CD8-positive, alpha-beta memory T cell (primary cell): ENCODE measurements at places on chromosomes 12 and 14.

GRCh38 chr12:53560351-53560750 is 53.1 kb upstream of the NPFF start:
- no peak overlapping the region for H3K27ac ChIP-seq
- no peaks in the 10 kb centered on the region for H3K27me3 ChIP-seq
- DNase-seq, result no peak

DNA sequence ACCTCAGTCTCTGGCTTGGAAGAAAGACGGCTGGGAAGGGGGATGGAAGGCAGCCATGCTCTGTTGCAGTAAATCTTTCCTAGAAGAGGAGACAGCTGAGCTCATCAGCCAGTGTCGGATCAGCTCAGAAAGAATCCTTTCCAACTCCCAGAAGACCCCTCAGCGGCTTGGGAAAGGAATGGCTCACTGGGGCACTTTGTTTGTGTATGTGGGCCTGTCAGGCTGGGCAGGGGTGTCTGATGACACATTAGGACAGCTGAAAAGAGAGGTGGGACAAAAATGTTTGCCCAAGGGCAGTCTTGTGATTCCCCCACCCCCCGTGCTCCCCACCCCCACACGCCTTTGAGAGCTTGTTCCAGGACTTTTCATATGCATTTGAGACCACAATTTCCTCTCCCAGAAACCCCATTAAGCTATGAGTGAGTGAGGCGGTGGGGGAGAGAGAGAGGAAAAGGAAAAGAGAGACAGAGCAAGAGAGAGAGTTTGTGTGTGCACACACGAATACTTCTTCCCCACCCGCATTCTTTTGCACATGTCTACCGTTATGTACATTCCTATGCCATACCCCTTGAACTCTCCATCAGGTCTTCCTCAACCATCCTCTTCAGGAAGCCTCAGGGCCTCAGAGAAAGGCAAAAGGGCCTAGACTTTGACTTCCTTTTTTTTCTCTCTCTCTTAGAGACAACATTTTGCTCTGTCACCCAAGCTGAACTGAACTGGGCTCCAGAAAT is 198.9 kb downstream of the ZFP36L1 start:
- H3K4me3 ChIP-seq, result no peak overlapping the region
- H3K4me1 ChIP-seq, result no peaks in the 10 kb centered on the region
- H3K27me3 ChIP-seq, result no peaks in the 10 kb centered on the region
- H3K27ac ChIP-seq, result no peak overlapping the region
- DNase-seq, result no peak

DNA sequence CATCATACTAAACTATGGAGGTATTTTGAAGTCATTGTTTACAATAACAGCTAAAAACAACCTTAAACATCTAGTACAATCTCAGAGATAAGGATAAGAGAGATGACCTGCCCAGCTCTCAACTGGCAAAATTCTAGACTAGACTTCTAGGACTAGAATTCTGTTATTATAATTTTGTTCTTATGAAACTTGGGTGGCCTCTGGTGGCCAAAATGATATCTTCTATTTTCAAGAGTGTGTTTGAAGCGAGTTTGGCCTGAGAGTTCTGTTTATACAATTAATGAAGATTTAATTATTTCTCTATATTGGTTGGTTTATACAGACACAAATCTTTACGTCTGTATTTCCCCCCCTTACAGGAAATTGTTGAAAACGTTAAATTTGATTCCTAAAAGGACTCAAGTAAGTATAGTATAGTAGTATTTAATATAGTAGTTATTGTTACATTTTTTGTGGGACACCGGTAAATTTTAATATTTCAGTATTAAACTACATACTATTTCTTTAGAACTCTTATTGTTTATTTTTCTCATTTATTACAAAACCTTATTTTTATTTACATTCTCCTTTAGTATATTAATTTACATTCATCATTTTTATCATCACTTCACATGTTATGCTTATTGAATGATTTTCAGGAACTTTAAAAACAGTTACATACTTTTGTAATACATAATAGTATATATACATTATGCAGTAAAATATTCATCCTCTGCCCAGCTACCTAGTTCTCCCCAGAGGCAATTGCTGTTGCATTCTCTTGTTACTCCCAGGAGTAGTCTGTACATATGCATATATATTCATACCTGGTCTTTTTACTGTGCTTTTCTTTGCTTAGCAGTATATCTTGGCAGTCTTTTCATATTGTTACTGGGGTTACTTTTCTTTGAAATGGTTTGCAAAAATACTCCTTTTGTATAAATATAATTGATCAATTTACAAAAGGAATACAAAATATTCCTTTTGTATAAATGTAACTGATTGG is 6.6 kb downstream of the PPHLN1 start:
- H3K4me3 ChIP-seq, result no peak overlapping the region
- H3K36me3 ChIP-seq, result peaks cover 6% of the 10 kb centered on the region
- no peak overlapping the region for H3K27ac ChIP-seq
- DNase-seq, result peak; percentile 30
- H3K4me1 ChIP-seq, result peaks cover 54% of the 10 kb centered on the region

- no peak for DNase-seq
- H3K27ac ChIP-seq, result no peak overlapping the region
- H3K4me3 ChIP-seq, result no peak overlapping the region
- no peaks in the 10 kb centered on the region for H3K27me3 ChIP-seq
Measured at GRCh38 chr12:77477907-77478533, 352.7 kb upstream of the NAV3 start.

DNA sequence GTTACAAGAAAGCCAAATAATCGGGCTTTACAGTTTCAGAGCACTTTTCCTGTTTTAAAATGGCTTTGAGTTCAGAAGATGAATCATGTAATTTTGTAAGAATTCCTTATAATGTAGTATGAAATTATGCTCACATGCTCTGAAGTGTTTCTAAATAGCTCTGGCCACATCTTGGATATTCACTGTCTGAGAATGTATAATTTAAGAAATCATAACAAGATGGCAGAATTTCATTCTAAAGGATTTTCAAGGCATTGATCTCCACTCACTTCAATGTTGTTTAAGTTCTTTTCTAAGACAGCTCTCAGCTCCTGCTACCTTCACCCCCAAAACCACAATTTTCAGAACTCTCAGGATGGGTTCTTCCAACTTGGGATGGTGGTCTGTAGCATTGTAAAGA is 180.1 kb downstream of the DACT1 start:
- no peaks in the 10 kb centered on the region for H3K36me3 ChIP-seq
- no peak overlapping the region for H3K4me3 ChIP-seq
- no peak for DNase-seq
- no peaks in the 10 kb centered on the region for H3K27me3 ChIP-seq

- no peaks in the 10 kb centered on the region for H3K4me1 ChIP-seq
- H3K4me3 ChIP-seq, result no peak overlapping the region
- DNase-seq, result no peak
- no peaks in the 10 kb centered on the region for H3K36me3 ChIP-seq
- H3K27me3 ChIP-seq, result no peaks in the 10 kb centered on the region
Measured at GRCh38 chr14:56247495-56248200, 129.4 kb downstream of the PELI2 start.

GRCh38 chr14:89330236-89331002 is 86.6 kb downstream of the FOXN3 start:
- H3K4me3 ChIP-seq, result no peak overlapping the region
- H3K36me3 ChIP-seq, result no peaks in the 10 kb centered on the region
- DNase-seq, result no peak

- no peaks in the 10 kb centered on the region for H3K4me1 ChIP-seq
- no peak for DNase-seq
- no peak overlapping the region for H3K27ac ChIP-seq
- H3K4me3 ChIP-seq, result no peak overlapping the region
- no peaks in the 10 kb centered on the region for H3K27me3 ChIP-seq
- H3K36me3 ChIP-seq, result no peaks in the 10 kb centered on the region
Measured at GRCh38 chr12:26573225-26573909, 259.6 kb downstream of the ITPR2 start.

- H3K27me3 ChIP-seq, result no peaks in the 10 kb centered on the region
- H3K4me1 ChIP-seq, result peaks cover 6% of the 10 kb centered on the region
- H3K4me3 ChIP-seq, result no peak overlapping the region
- no peaks in the 10 kb centered on the region for H3K36me3 ChIP-seq
Measured at GRCh38 chr12:69154585-69155363, 84.6 kb upstream of the CPSF6 start.

DNA sequence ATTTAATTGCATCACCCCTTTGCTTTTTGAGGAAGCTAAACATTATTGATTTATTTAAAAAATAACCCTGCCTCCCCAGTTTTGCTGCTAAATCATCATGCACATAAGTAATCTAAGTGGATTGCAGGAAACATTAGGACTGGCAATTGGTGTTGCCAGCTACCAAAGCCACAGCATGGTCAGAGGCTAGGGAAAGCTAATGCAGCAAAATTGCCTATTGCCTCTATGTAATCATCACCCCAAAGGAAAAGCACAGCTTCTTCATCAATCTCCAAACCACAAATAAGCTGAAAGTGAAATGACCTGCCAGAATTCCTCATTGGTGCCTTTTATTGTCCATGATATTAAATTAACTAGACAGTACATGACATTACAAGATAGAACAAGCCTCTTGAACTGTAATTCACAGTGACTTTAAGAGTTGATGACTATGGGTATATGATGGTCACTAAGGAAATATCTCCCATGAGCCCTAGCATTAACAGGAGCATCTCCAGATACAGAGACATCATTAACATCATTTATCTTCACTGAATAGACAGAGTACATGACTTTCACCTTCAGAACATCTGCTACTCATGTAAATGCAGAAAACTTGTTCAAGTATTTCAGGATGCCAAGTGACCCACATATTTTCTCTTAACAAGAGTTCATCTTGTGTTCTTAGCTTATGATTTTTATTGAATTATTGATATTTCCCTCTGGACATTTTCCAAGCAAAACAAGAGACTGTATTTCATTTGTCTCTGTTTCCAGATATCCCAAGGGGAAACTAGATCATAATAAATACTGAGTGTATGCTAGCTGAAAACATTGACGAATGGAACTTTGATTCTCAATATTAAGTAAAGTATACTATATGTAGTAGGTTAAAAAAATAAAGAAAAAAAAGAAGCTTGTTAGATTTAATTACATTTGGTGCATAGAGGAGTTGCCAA is 29.4 kb downstream of the PTPRR start:
- H3K27ac ChIP-seq, result no peak overlapping the region
- no peaks in the 10 kb centered on the region for H3K4me1 ChIP-seq
- no peak overlapping the region for H3K4me3 ChIP-seq

DNA sequence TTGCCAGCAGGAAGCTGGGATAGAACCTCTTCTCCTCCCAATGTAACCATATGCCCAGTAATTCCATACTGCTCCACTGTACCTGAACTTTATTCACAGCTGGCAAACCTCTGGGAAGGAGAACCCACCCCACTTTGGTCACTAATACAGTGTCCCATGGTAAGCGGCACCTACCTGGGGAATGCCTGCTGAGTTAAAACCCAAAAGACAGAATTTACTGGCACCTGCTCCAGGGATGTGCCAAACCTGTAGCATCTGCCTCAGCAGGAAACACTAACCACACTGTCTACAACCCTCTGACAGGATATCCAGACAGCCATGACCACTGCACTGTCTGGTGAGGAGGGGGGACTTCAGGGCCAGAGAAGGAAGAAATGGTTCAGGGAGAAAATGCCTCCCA is 26.6 kb downstream of the DDX24 start:
- no peaks in the 10 kb centered on the region for H3K27me3 ChIP-seq
- H3K27ac ChIP-seq, result no peak overlapping the region
- H3K36me3 ChIP-seq, result peaks cover 90% of the 10 kb centered on the region
- peaks cover 28% of the 10 kb centered on the region for H3K4me1 ChIP-seq
- DNase-seq, result no peak

- H3K27me3 ChIP-seq, result no peaks in the 10 kb centered on the region
- H3K4me3 ChIP-seq, result no peak overlapping the region
- H3K27ac ChIP-seq, result no peak overlapping the region
- no peak for DNase-seq
- H3K4me1 ChIP-seq, result no peaks in the 10 kb centered on the region
- peaks cover 21% of the 10 kb centered on the region for H3K36me3 ChIP-seq
Measured at GRCh38 chr12:122306407-122306806, 40.1 kb upstream of the VPS33A start.

- DNase-seq, result no peak
- H3K4me1 ChIP-seq, result no peaks in the 10 kb centered on the region
- peaks cover 21% of the 10 kb centered on the region for H3K36me3 ChIP-seq
- H3K27me3 ChIP-seq, result no peaks in the 10 kb centered on the region
- H3K27ac ChIP-seq, result no peak overlapping the region
Measured at GRCh38 chr12:132783917-132784531, 22.4 kb upstream of the ANKLE2 start.

GRCh38 chr12:58087423-58088127 is 146.2 kb downstream of the ATP23 start:
- no peak for DNase-seq
- H3K27me3 ChIP-seq, result no peaks in the 10 kb centered on the region
- no peak overlapping the region for H3K27ac ChIP-seq
- no peak overlapping the region for H3K4me3 ChIP-seq
- no peaks in the 10 kb centered on the region for H3K4me1 ChIP-seq

- DNase-seq, result peak; percentile 76
- H3K4me1 ChIP-seq, result peaks cover 49% of the 10 kb centered on the region
- H3K4me3 ChIP-seq, result peak within 1 kb of the TSS; percentile 98
- no peaks in the 10 kb centered on the region for H3K27me3 ChIP-seq
- H3K36me3 ChIP-seq, result no peaks in the 10 kb centered on the region
Measured at GRCh38 chr12:12611512-12612306, at the start of gene CREBL2. Gene CREBL2 (plus strand): TSS chr12:12611876. CDS start chr12:12612173, 297 bp downstream.

GRCh38 chr12:23523339-23523738 is 426.1 kb downstream of the SOX5 start:
- no peak for DNase-seq
- H3K27me3 ChIP-seq, result no peaks in the 10 kb centered on the region

DNA sequence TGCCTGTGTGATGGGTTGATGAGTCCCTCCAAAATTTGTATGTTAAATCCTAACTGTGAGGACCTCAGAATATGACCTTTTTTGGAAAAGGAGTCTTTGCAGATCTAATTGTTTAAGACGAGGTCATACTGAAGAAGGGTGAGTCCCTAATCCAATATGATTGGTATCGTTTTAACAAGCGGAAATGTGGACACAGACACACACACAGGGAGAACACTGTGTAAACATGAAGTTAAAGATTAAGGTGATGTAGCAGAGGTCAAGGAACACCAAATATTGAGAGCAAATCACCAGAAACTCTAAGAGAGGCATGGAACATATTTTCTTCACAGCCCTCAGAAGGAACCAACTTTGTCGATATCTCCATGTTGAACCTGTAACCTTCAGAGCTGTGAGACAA is 1106.7 kb downstream of the SLC6A15 start:
- H3K4me3 ChIP-seq, result no peak overlapping the region
- no peaks in the 10 kb centered on the region for H3K36me3 ChIP-seq
- H3K27ac ChIP-seq, result no peak overlapping the region
- no peaks in the 10 kb centered on the region for H3K4me1 ChIP-seq

DNA sequence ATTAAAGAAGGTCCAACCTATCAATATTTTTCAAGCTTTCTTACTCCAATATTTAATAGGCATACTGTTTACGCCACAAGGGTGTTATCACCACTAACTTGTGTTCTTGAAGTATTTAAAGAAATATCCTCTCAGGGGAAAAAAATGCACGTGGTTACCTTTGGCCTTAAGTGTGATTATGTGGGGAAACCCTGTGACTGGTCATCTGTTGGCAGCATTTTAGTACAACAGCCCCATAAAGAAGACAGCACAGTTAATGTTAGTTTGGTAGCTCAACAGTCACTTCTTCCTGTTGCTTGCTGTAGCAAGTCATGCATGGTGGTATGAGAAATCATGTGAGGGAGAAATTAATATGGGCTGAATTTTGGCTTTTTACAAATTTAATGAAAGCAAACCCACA is 1021.5 kb upstream of the TMEM132C start:
- no peak for DNase-seq
- H3K4me1 ChIP-seq, result no peaks in the 10 kb centered on the region
- H3K27ac ChIP-seq, result no peak overlapping the region
- H3K36me3 ChIP-seq, result no peaks in the 10 kb centered on the region
- H3K27me3 ChIP-seq, result no peaks in the 10 kb centered on the region
